Activated T-helper 1 cell treated with Interleukin-2 at 50 U/mL for 16 hours (primary cell): ENCODE measurements at places on chromosomes 12 and 14.

- DNase-seq = no peak
These were observed 81.1 kb downstream of the NKX2-1 start for GRCh38 chr14:36438883-36439282.

- DNase-seq = no peak
These were observed 24.1 kb upstream of the INSM2 start for GRCh38 chr14:35509846-35510245.

DNA sequence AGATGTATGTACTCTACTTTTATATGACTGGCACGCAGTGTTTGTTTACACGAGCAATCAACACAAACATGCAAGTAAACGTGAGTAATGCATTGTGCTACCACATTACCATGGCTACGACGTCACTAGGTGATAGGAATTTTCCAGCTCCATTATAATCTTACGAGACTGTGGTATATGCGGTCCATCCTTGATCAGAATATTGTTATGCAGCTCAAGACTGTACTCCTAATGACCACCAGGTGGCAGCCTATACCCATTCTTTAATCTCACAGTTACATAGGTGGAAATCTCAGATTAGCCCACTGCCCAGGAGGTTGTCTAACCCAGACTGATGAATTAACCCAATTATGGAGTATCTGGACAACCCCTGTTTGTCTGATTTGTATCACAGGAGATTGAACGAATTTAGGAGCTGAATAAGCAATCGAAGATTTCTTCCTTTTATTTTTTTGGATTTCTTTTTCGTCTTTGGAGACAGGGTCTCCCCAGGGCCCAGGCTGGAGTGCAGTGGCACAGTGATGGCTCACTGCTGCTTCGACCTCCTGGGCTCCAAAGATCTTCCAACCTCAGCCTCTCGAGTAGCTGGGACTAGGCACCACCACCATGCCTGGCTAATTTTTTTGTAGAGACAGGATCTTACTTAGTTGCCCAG lies 8.7 kb upstream of the TESPA1 start:
- peak; percentile 32 for DNase-seq

DNA sequence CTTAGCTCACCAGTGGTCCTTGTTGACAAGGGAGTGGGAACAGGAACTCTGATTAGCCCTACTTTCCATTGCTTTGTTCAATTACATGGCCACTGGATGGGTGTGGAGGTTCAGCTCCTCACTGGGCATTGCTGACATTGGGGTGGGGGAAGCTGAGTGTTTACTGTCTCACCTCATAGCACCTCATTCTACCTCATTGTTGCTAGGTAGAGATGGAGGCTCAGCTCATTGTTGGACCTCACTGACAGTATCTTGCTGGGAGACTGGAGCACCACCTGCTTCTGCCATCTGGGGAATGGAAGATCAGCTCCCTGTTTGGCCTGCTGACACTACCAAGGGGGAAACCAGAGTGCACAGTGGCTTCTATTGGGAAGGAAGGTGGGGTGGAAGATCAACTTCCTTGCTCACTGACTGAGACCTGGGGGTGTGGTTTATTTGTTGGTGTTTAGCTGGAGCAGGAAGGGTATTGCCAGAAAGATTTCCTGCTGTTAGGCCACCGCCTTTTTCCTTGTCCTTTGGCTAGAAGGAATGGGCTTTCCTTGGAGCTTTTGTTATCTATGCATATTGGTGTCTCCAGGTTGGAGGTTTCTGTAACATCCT lies 1.3 kb upstream of the OR4E2 start:
- no peak for DNase-seq

GRCh38 chr12:123983822-123984485 lies 10.9 kb downstream of the ZNF664 start:
- peak; percentile 23 for DNase-seq

- DNase-seq = no peak
These were observed 188.4 kb downstream of the AEBP2 start for GRCh38 chr12:19627719-19628118.

GRCh38 chr14:73842851-73843250 lies 8.8 kb upstream of the PTGR2 start:
- no peak for DNase-seq

DNA sequence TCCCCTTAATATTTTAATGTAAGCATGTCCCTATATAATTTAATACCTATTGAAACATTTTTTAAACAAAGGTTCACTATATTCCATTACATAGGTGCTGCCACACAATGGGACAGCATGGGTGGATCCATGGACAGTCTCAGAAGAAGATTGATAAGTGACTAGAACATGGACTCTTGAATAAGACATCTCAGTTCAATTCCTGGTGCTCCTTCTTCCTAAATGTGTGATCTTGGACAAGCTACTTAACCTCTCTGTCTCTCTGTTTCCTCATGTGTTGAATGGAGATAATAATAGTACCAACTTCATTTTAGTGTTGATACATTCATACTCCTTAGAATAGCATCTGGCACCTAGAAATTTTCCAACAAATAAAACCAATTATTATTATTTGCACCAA lies 1.1 kb upstream of the ART4 start:
- no peak for DNase-seq

- DNase-seq = no peak
These were observed 76.0 kb downstream of the KCNK13 start for GRCh38 chr14:90137807-90138206.

DNA sequence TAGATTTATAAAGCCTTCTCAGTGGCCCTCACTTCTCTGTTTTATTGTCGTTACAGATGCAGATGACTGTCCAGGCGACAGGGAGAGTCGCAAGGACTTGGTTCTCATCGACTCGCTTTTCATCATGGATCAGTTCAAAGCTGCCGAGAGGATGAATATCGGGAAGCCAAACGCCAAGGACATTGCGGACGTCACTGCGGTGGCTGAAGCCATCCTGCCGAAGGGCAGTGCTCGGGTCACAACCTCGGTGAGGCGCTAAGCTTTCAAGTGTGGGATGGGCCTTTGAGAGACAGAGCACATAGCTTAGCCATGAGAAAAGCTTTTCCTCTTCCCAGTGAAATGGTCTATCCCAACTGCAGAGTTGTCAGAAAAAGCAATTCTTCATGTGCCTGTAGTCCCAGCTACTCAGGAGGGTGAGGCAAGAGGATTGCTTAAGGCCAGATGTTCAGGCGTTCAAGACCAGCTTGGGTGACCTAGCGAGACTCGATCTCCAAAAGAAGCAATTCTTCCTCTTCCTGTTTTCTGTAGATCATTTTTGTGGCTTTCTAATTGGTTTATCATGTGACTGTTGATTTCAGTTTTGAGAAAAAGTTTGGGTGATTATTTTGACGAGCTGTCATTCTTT lies 56.4 kb downstream of the EP400 start:
- DNase-seq = no peak

- no peak for DNase-seq
These were observed 4.1 kb upstream of the PRIMA1 start for GRCh38 chr14:93792391-93792790.

- no peak for DNase-seq
These were observed 573.8 kb upstream of the TBX3 start for GRCh38 chr12:115257791-115258190.

DNA sequence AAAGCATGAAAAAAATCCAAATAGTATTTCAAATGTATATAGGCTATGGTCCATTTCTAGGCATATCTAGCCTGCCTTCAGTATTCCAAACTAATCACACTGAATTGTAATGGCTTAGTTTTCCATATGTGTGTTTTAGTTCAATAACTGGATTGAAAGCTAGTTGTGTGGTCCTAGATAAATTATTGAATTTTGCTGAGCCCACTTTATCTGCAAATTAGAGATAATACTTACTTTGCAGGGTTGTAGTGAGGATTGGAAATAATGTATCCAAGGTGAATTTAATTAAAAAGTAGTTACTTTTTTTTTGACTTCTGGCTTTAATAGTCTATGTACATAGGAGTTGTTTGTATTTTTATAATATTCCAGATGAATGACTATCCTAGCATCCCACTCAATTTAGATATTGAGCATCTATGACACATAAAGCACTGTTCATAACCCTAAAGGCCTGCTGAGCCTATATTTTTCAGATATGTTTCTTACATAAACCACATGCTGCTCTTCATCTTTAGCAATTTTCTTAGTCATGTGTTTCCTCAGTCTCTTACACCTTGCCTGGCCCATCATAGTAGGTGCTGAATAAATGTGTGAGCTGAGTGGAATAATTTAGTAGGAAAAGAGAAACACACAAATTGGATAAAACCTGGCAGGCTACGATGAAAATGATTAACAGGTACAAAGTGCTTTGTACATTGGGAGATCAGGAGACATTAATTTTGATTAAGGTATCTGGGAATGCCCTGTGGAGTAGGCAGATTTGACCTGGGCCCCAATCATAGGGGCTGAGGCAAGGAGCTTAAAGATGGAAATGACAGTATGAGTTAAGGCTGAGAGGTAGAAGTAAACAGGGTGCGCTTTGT lies 1.1 kb upstream of the ATP23 start:
- no peak for DNase-seq

- no peak for DNase-seq
These were observed 84.8 kb downstream of the SMOC1 start for GRCh38 chr14:69963966-69964365.

DNA sequence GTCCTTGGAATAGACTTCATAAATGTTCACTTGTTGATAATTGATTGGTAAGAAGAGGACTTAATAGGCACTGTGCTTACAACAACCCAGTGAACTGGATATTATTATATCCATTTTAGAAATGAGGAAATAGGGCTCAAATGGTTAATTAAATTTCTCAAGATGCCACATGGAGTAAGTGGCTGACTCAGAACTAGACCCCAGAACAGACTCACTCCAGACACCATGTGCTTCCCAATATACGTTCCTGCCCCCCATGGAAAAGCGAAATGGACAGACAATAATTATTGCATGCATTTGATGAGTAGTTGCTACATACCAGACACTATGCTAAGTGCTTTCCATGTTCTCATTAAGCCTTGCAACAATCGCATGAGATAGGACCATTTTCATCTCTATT lies 895 bp upstream of the ANKS1B start:
- DNase-seq = no peak

DNA sequence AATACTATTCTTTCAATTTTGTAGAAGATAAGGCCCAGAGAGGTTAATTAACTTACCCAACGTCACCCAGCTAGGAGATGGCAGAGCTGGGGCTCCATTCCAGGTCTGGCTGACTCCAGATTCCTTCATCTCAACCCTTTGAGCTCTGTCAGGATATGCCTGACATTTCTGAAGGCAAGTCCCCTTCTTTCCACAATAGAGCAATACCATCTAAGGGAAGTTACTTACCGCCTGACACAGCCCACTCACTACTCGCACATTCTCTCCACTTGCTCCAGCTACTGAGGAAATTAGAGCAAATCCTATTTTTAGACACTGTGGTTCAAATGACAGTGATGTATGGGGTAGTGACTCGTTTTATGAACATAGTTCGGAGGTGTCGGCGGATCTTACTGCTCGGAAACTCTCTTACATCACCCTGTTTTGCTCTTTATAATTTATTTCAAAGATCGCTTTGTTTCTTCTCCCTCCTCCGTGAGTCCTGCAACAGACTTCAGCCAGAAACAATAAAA lies 2.0 kb upstream of the WSCD2 start:
- no peak for DNase-seq

DNA sequence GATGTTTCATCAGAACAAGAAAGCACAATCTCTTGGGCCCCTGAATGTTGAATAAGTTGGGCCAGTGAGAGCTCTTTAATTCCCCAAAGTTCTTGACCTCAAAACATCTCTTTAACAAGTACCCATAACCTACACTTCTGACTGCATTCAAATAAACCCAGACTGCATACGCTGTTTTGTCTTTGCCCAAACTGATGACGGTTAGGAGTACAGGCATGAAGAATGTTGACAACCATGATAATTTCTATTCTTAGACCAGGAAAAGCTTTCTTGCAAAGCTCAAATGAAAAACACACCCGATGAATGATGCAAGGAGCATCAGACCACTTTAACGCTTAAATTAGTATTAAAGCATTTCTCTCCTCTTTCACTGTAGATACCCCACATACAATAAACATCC lies 11.7 kb upstream of the RAB3IP start:
- DNase-seq = no peak

DNA sequence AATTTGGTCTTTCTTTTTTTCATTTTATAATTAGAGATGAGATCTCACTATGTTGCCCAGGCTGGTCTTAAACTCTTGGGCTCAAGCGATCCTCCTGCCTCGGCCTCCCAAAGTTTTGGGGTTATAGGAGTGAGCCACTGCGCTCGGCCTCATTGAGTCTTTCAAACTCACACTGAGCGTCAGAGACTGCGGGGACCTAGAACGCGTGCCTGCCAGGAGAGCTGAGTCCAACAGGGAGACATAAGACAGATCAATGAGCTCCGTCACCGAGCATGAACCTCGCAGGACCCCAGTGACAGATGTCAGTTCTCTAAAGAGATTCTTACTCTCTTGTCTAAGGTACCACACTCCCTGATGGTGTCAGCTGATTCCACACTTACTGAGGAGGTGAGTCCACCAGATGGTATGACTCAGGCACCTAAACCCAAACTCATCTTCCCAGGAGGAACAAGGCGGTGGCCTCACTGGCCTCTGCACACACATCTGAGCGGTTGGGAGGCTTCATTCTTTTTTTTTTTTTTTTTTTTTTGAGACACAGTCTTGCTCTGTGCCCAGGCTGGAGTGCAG lies 58.9 kb downstream of the CCDC88C start:
- DNase-seq = no peak

- no peak for DNase-seq
These were observed 545 bp downstream of the LIMA1 start for GRCh38 chr12:50282721-50283228.
